Suprapubic skin (tissue), 4 donors: ENCODE measurements at places on chromosomes 5 and 9. TPM values are rescaled to one million over a fixed set of nuclear protein-coding genes. Genes with fewer than 3 reads are reported as not detected.

- peaks cover 88% of the 10 kb centered on the region for H3K27me3 ChIP-seq
- no peaks in the 10 kb centered on the region for H3K36me3 ChIP-seq
- no peak overlapping the region for H3K4me3 ChIP-seq
- H3K27ac ChIP-seq = no peak overlapping the region
- no peaks in the 10 kb centered on the region for H3K4me1 ChIP-seq
These were observed 76.8 kb downstream of the CFAP77 start for GRCh38 chr9:132486706-132487350.

GRCh38 chr9:6302417-6302816 is 25.8 kb upstream of the TPD52L3 start:
- no peak overlapping the region for H3K27ac ChIP-seq
- H3K4me3 ChIP-seq = no peak overlapping the region
- peaks cover 4% of the 10 kb centered on the region for H3K4me1 ChIP-seq
- no peaks in the 10 kb centered on the region for H3K27me3 ChIP-seq
- H3K36me3 ChIP-seq = no peaks in the 10 kb centered on the region

DNA sequence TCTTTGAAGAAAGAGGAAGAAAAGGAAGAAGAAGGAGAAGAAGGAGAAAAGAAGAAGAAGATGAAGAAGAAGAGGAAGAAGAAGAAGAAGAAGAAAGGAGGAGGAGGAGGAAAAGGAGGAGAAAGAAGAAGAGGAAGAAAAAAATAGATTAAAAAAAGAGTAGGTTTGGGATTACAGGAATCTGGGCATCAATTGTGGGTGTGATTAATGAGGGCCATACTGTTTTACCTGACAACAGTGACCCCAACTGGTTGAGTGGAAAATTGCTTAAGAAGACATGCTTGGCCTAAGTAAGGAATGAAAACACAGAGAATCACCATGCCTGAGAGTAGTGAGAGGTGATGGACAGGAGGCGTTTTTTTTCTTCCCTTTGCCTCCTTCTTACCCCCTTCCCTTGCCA is 114.6 kb downstream of the FAM170A start:
- DNase-seq = no peak
- H3K36me3 ChIP-seq = no peaks in the 10 kb centered on the region
- H3K27me3 ChIP-seq = no peaks in the 10 kb centered on the region
- H3K4me1 ChIP-seq = no peaks in the 10 kb centered on the region

- no peaks in the 10 kb centered on the region for H3K4me1 ChIP-seq
- no peaks in the 10 kb centered on the region for H3K27me3 ChIP-seq
- H3K27ac ChIP-seq = no peak overlapping the region
- H3K4me3 ChIP-seq = no peak overlapping the region
These were observed 106.1 kb downstream of the NUDT12 start for GRCh38 chr5:103456476-103456875.

DNA sequence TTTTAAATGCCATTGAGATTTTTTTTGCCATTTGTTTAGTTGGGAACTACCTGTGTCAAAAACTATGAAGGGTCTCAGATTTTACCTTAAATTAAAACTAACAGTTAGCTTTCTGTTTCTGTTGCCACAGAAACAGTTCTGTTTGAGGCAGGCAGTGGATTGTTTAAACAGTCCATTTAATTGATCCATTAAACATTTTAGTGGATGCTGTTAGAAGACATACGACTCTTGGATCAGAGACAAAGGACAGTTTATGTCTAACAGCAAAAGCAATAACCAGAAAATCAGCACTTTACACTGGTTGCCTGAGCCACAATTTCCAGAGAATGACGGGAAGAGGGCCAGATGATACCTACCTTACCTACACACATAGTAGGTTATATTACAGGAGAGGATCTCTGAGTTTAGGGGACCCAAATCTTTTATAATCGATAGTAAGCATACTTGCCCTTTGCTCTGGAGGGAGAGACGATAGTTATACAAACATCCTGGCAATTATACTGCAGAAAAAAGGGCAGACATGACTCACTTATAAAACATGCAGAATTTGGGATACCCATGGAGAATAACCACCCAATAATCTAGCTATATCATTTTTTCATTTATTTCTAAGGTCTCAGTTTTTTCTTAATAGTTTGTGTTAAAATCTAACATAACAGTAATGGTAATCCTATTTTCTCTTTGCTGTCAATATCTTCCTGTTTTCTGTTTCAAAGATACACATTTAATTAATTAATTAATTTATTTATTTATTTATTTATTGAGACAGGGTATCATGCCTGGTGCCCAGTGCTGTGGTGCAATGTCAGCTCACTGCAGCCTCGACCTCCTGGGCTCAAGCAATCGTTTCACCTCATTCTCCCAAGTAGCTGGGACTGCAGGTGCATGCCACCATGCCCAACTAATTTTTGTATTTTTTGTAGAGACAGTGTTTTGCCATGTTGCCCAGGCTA is 136.7 kb upstream of the TNFAIP8 start:
- H3K27me3 ChIP-seq = no peaks in the 10 kb centered on the region
- no peaks in the 10 kb centered on the region for H3K4me1 ChIP-seq
- peaks cover 28% of the 10 kb centered on the region for H3K36me3 ChIP-seq
- DNase-seq = no peak
- no peak overlapping the region for H3K27ac ChIP-seq

- H3K4me3 ChIP-seq = no peak overlapping the region
- H3K36me3 ChIP-seq = no peaks in the 10 kb centered on the region
- no peaks in the 10 kb centered on the region for H3K27me3 ChIP-seq
- H3K27ac ChIP-seq = peak overlapping the region; percentile 73
- peaks cover 33% of the 10 kb centered on the region for H3K4me1 ChIP-seq
These were observed 91.6 kb upstream of the NR3C1 start for GRCh38 chr5:143495110-143495509.

DNA sequence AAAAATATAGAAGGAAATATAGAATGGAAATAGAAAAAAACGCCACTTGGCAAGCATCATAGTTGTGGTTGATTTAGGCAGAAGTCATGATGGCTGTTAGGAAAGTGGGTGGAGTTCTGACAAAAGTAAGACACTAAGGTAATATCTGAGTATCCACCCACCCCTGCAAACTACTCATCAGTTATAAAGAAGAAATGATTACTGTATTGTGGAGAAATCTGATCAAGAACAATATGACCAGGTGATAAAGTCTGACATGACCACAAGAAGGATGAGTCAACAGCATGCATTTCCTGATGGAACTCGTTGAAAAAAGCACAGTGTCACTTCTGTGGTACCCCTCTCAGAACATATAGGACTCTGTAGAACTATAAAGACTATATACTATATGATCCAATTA is 343.4 kb upstream of the PAPPA start:
- no peaks in the 10 kb centered on the region for H3K27me3 ChIP-seq
- no peaks in the 10 kb centered on the region for H3K4me1 ChIP-seq
- H3K36me3 ChIP-seq = no peaks in the 10 kb centered on the region
- H3K27ac ChIP-seq = no peak overlapping the region

The NUTM2G gene
- total RNA-seq = not detected
